ENCODE measurements at places on chromosomes 5 and 9. TPM values are rescaled to one million over a fixed set of nuclear protein-coding genes. Genes with fewer than 3 reads are reported as not detected.

DNA sequence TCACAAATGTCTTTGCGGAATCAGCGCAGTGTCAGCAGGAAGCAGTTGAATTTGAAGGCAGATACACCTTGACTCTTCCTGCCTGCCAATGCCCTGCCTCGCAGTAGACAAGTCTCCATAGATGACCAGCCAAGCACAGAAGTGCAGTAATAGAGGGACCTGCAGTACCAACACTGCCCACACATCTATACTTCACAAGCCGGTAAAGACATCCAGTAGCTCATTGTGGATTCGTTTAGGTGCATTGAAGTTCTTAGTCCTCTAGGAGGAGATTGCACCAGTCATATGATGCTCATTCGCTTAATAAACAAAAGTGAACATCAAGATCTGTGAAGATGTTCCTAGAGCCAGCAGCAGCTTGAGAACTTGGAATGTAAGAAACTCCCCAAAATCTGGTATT, 7.1 kb upstream of the IFNA2 start:
- DNase-seq: no peak

DNA sequence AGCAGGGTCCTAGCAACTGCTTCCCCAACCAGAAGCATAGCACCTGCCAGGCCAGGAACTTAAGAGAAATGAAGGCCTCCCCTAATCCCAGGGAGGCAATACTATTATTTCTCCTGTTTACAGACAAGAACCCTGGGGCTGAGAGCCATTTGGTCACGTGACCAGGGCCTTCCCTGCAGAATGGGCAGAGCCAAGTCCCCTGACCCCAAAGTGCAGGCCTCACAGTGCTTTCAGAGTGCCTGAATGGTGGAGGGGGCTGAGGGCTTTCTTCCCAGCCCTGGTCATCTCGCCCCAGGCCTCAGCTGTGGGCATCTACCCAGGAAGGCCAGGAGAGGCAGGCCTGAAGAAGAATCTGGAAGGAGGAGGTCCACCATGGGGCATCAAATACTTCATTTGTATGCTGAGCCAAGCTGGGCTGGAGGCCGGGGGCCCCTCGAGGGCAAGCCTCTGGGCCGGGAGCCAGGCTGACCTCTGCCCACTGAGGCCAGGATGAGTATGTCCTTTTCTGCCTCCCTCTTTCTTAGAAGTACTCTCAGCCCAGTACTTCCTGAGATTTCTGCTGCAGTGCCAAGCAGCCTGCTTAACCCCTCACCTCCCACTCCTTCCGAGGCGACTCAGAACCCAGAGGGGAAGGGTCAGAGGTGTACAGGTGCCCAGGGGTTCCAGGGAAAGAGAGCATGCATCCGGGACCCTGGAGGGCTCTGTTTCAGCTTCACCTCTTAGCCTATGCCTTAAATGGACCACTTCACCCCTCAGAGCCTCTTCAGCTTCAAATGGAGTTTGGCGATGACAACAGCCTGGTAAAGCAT, 18.9 kb upstream of the DUSP1 start:
- DNase-seq: no peak

- DNase-seq: no peak
Measured at GRCh38 chr5:32865475-32865874, 154.4 kb downstream of the NPR3 start.

GRCh38 chr9:36136894-36137391, 410 bp downstream of the GLIPR2 start:
- no peak for DNase-seq

- no peak for DNase-seq
Measured at GRCh38 chr9:121353241-121354061, 16.6 kb downstream of the STOM start.

GRCh38 chr9:23826120-23826629, at the start of gene ELAVL2:
Gene ELAVL2 (minus strand): TSS chr9:23826240. CDS start chr9:23762234, 64,006 bp downstream.
- DNase-seq: peak; percentile 95

- DNase-seq: no peak
Measured at GRCh38 chr9:82410306-82410705, 421.7 kb downstream of the SPATA31D1 start.

DNA sequence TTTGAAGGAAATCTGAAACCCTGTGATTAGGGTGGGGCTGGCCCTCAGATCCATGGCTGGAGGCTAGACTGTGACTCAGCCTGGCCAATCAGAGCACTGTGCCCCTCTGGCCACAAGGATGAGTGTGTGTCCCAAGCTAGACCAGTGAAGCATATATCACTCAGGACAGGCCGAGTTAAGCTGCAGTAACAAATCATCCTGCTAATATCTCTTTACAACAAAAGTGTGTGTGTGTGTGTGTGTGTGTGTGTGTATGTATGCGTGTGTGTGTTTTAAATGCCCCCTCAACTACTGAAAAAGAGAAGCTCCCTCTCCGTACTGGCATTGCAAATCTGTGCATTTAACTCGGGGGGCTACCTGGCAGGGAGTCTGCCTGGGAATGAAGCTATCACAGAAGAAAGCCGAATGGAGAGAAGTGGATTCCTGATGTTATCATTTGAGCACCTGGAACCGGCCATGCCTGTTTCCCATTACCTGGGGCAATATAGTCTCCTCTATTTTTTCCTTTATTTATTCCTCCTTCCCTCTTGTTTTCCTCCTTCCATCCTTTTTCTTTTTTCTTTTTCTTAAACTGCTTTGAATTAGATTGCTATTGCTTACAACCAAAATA, 25.6 kb downstream of the STC2 start:
- no peak for DNase-seq

Gene RGP1
- total RNA-seq: 54.8 TPM

Gene DMRT3
- not detected for total RNA-seq

Gene SPINK6
- total RNA-seq: not detected

Gene CHSY3
- total RNA-seq: 0.52 TPM

Gene TMOD1
- 5.6 TPM for total RNA-seq

Gene DOLK
- total RNA-seq: 12.1 TPM

Measured in left colon (tissue), 2 donors.